ENCODE measurements at places on chromosomes 13 and 19.

DNA sequence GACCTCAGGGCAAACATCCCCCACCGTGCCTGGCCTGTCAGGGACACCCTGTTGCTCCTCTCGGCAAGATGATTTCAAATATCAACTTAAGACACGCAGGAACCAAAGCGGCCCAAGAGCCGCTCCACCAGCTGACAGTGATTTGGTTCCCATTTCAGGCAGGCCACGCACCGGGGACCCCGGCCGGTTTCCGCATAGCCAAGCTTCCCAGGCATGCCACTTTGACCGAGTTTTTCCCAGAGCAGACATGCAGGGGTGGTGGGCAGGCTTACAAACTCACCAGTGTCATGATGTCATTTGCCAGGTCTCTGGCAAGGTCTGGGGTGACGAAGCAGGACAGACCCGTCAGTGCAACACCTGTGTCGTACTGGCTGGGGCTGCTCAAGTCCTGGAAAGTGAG is 19.2 kb downstream of the AP3D1 start:
- DNase-seq: no peak

GRCh38 chr13:68170961-68171360 is 940.8 kb upstream of the PCDH9 start:
- no peak for DNase-seq

DNA sequence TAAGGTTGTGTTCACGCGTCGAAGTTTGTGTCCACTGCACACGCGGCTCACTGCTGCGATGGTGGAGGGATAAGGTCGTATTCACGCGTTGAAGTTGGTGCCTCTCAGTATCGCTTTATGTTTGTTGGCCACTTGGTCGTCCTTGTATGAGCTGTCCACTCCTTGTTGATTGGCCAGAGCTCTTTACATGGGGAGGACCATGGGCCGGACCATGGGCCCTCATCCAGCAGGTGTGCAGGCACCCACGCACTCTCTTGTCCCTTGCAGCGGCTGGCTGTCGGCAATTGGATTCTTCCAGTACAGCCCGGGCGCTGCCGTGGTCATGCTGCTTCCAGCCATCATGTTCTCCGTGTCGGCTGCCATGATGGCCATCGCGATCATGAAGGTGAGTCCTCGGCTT is 17.6 kb downstream of the ADAT3 start:
- no peak for DNase-seq

- no peak for DNase-seq
These were observed 6.5 kb upstream of the MZF1 start for GRCh38 chr19:58579473-58580142.

DNA sequence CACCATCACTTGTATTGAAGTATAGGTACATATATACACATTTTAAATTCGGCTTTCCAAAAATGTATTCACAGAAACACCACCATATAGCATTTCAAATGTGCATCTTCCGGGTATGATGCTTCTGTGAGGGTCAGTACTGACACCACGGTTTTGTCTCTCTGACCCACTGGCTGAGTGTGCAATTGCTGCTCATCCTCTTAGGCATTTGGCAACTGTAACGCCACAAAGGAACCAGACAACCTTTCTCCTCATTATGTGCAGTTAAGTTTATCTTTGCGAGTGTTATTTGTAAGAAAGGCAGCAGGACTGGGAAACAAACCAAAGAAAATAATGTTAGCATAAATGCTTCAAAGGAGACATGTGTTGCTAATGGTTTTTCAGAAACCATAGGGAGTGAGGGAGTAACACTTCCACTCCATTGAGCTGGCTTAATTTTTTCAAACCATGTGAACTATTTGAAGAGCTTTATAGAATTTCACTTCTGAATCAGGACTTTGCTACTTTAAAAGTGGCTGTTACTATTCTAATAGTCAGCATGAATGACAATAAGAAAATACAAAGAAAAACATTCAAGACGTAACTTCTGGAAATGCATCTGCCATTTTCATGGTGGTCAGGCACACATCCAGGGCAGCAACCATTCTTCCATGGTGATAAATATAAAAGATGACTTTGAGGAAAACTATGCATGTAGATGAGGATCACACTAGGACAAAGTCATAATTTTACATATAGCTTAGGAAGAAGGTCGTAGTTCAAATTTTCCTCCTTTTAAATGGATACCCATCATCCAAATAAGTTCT is 423.3 kb downstream of the MZT1 start:
- no peak for DNase-seq

- no peak for DNase-seq
These were observed 6.6 kb downstream of the GRIN3B start for GRCh38 chr19:1006711-1007398.

DNA sequence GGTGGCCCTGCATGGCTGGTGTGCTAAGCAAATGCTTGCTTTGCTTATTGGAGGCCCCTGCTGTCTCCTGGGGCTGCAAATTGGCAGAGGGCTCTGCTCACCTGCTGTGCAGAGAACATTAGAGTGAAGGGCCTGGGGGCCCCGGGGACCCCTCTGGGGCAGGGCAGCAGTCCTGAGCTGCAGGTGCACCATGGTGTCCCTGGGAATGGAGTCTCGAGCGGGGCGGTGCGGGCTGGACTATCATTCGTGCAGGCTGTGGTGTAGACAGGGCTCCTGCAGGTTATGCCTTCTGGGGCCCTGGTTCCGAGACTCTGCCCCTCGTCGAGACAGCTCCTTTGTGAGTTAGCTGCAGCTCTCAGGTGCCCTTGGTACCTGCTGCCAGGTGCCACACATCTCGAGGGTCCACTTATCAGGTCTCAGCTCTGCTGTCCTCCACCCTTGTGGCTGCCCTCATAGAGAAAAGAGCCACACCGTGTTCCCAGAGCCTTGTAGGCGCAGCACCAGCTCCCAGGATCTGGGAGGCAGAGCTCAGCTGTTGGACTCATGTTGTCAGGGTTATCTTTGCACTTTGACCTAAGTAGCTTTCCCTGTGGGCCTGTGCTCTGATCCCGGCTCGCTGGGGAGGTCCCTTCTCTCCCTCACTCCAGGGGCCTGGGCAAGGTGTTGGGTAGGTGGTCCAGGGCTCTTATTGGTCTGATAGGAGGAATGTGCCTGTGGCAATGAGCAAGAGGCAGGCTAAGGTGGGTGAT is 58.0 kb upstream of the ZNF536 start:
- DNase-seq: no peak

DNA sequence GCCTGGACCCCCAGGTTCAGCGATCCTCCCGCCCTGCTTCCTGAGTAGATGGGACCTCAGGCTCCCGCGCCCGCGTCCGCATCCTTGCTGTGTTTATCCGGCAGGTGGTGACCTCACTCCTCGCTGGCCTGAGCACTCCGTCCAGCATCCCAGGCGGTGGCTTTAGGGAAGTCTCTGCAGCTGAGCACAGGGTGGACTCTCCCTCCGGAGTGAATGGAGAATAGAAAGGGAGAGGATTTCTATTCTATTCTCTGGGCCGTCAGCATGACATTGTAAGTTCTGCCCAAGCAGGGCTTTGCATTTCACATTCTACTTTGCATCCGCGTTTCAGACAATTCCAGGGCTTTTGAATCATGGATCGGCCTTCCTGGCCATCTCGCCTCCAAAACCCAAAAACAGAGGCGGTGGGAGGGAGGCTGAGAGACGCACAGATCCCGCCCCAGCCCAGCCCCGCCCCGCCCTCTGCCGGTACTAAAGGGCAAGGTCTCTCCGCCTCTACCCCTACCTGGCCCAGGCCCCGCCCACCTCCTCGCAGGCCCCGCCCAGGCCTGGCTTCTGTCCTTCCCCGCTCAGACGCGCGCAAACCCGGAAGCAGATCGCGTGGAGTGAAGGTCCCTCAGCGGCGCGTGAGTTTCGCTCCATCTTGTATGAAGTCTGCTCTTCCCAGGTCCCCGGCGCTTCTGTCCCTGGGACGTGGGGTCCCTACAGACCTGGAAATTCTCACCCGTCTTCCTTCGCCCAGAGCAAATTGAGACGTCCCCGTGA is at the start of gene ZNF525:
Gene ZNF525 (plus strand): TSS at position 572 of the 765 bp plus-strand sequence. CDS start 6,577 bp downstream, outside the sequence.
- DNase-seq: peak; percentile 84

GRCh38 chr19:45769821-45770191 is 754 bp upstream of the SIX5 start:
- peak; percentile 32 for DNase-seq
